Right cardiac atrium (tissue), 5 donors: ENCODE measurements at places on chromosomes 7 and 10.

GRCh38 chr10:20922451-20922850 is 25.3 kb upstream of the NEBL start:
- DNase-seq, result no peak

DNA sequence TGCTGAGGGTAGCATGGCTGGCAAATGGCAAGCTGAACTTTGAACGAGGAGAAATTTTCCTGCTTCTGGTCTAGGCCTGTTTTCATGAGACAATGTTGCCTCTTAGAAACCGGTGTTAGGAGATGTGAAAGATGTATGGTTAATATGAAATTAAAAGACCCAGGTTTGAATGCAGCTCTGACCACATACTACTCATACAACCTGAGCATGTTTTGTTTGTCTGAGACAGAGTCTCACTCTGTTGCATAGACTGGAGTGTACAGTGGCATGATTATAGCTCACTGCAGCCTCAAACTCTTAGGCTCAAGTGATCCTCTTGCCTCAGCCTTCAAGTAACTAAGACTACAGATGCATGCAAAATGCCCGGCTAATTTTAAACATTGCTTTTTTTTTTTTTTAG is 193.4 kb upstream of the FZD8 start:
- DNase-seq, result no peak

- no peak for DNase-seq
Observed at GRCh38 chr10:107264742-107265141, 100.2 kb upstream of the SORCS1 start.

DNA sequence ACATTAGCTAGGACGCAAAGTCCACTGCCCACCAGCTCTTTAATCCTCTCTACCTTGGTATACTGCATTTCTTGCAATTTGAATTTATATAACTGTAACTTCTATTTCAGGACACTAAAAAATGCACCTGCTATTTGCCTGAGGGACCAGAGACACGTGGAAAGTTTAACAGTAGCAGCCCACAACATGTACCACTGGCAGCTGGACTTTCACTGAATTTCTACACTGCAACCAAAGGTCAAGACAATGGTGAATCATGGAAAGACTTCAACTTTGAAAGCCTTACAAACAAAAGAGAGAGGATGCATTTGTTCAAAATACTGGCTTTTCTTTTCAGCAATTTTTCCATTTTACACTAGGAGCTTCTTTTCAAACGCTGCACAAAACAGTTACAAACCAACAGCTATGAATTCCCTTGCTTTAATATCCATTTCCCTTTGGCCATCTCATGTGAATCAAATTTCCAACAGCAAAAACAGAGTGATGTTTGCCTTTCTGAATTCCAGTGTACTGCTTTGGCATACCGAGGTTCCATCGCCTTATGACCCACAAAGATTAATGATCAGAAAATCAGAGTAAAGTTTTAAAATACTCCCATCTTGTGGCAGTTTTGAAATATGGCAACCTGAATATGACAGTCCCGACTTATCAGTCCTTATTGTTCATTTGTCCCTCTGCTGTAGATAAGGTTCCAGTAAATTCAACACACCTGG is 29.9 kb upstream of the HNRNPH3 start:
- no peak for DNase-seq

GRCh38 chr7:156656598-156656997 is 16.0 kb downstream of the RNF32 start:
- DNase-seq, result no peak

DNA sequence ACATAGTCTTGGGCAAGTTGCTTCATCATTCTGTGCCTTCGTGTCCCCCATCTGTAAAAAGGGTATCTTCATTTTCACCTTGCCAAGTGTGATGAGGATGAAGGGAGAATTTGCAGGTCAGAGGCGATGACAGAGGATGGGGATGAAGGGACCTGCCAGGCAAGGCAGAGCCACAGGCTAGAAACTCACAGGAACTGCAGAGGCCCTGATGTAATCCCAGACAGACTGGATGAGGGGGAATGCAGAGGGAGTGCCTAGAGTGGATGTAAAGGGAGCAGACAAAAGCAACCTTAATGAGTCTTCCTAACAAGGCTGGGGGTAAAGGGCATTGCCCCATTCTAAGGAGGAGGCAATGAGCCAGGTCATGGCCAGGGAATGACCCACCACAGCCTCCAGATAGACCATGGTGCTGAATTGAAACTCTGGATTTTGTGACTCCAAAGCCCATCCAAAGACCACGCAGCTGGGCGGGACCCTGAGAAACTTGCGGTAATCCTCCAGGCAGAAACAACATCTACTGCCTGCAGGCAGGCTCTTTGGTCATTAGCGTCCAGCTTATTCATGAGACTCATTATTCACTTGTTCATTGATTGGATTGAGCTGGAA is 1.9 kb downstream of the ANTXRL start:
- no peak for DNase-seq

DNA sequence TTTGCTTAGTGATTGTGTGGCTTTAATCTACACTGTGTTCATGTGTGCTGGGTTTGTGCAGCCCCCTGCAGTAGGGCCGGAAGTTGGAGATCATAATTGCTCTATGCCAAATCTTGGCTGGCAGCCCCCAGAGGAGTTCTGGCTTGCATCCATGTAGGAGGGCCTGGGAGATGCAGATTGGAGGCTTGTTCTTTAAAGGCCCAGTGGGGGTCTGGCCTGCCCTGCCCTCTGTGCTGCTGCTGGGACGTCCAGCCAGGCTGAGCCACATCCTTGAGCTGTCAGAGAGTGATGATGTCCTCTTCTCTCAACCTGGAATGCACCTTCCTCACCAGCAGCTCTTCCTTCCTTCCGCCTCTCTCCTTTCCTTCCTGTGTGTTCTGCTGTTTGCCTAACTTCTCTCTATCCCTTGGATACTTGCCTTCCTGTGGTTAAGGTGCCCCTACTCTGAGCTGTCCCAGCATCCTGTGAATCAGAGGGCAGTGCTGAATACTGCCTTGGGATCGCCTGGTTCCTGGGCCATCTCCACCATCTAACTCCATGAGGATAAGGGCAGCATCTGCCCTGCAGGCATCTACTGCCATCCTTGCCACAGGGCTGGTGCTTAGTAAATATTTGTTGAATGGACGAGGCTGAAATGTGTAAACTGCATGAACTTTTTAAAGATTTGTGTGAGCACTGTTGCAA is 30.2 kb downstream of the DOCK1 start:
- DNase-seq, result no peak

DNA sequence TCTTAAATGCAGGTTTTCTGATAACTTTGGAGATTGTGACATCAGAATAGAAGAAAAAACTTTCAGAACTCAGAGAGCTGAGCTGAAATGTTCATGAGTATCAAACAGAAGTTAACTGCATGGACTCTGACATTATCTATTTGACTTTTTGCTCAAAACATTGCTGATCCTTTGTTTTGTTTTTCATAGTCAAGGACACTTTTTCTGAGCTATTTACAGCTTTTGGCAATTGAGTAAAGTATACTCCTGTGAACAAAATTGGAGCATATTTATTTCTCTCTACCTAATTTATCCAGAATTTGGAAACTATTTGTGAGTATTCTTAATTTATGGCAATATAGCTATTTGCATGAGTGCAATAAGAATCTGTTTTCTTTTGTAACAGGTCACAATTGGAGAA is 11.1 kb downstream of the KCP start:
- no peak for DNase-seq

DNA sequence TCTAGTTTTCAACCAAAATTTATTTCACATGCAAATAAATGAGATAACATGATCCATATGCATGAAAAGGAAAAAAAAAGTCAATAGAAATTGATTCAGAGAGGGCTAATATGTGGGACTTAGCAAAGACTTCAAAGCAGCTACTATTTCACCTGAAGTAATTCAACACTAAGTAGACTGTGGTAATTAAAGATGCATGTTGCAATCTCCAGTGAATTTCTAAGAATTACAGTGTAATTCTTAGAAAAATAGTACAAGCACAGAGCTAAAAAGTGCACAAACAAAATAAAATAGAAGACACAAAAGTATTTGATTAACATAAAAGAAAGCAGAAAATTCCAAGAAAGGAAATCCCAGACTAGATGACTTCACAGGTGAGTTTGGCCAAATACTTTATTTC is 25.7 kb downstream of the GPR22 start:
- no peak for DNase-seq

DNA sequence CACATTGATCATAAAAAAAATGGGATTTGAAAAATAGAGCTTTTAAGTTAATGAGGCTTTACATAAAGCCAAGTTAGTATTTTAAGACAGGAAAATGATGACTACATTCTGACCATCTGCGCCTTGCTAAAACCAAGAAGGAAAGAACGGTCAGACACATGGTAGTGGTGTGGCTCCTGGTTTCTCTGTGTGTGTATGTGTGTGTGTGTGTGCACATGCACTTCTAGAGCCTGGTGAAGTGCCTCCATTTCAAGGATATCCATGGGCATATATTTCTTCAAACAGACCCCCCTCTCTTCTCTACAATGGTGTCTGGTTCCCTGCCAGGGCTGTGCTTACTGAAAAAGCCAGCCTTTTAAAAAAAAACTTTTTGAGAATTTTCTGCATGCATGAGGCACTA is 80.9 kb downstream of the FRMPD2 start:
- no peak for DNase-seq

- DNase-seq, result no peak
Observed at GRCh38 chr7:41475801-41476459, 227.0 kb downstream of the INHBA start.
